NCI-H1694 (cell line): ENCODE measurements at places on chromosomes 5 and 9.

GRCh38 chr9:209143-209758, 5.4 kb upstream of the DOCK8 start:
- no peak for DNase-seq

- DNase-seq: no peak
Measured at GRCh38 chr5:119074419-119074818, 3.5 kb downstream of the DMXL1 start.

- no peak for DNase-seq
Measured at GRCh38 chr5:39422036-39422606, 2.7 kb downstream of the DAB2 start.

DNA sequence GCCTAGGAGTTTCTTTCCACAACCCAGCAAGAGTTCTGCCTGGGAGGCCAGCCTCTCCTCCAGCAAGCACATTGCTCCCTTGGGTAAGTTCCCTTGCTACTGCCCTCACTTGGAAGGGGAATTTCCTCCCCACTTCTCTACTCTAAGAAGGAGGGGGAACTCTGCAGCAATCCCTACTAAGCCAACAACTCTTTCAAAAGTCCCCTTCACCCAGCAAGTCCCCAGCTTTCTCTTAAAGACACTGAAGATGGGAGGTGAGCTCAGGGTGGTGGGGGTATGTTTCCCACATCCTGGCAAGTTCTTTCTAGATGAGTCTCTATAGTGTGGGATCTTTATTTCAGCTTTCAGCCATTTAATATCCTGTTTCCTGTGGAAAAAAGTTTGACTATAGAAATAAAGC, 49.0 kb downstream of the PDE8B start:
- no peak for DNase-seq

DNA sequence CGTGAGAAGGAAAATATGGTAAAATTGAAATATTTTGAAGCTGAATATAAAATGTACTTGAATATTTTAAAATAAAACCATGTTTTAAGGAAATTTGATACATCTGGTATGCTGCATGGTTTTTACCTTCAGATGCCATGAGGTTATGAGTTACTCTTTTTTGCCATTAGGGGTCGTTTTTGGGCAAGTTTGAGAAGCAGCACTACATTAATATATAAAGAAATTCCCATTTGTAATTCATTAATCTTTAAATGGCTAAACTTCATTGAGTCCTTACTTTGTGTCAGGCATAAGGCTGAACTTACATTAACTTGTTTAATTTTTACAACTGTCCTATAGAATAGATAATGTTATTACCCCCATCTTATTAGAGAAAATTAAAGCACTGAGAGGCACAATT, 152.3 kb downstream of the KDM4C start:
- no peak for DNase-seq

DNA sequence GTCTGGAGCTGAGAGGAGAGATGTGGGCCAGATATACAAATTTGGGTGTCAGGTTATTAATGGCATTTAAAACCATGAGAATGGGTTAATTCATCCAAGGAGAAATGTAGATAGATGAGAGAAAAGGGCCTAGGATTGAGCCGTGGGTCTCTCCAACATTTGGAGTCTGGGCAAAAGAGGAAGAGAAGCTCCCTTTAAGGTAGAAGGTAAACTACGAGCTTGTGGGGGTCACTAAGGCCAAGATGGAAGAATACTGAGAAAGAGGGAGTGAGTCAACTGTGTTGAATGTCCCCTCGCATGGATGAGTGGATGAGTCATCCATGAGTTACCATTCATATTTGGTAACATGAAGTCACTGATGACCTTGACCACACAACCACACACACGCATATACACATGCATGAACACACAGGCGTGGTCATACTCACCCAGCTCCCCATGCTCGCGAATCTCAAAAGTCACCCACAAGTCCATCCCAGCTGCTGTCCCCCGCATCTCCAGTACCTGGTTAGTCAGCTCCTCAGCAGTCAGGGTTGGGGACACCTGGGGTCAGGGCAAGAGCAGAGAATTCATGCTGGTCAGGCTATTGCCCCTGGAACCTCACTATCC, 6.8 kb upstream of the FCHSD1 start:
- DNase-seq: no peak

GRCh38 chr5:170617533-170618490, 114.0 kb downstream of the KCNIP1 start:
- no peak for DNase-seq

GRCh38 chr9:97518909-97519307, 17.4 kb downstream of the TMOD1 start:
- DNase-seq: no peak

- DNase-seq: no peak
Measured at GRCh38 chr5:150006318-150006717, 5.8 kb downstream of the HMGXB3 start.

GRCh38 chr5:164573397-164573796, 1068.0 kb downstream of the MAT2B start:
- no peak for DNase-seq

- no peak for DNase-seq
Measured at GRCh38 chr9:81791076-81791475, 101.7 kb upstream of the TLE1 start.

DNA sequence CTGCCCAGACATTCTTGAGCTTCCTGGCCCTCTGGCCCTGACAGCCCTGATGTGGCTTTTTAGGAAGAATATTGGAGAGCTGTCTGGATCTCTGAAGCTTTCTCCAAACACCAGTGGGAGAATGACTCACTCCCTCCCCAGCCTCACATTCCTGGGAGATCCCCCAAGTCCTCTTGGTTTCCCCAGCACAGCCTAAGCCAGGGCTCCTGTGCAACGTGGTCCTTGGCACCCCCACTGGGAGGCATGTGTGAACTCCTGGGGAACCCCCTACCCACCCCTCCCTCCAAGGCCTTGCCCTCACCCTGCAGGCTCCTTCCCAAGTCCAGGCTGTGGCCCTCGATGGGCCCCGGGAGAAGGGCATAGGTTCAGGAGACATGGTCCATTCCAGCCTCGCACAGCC, 12.7 kb downstream of the GLIPR2 start:
- DNase-seq: no peak

GRCh38 chr9:129182625-129183494, 4.8 kb upstream of the IER5L start:
- DNase-seq: no peak

- no peak for DNase-seq
Measured at GRCh38 chr5:140628711-140629110, 4.3 kb downstream of the CD14 start.
